ENCODE measurements at places on chromosomes 4 and X. TPM values are rescaled to one million over a fixed set of nuclear protein-coding genes. Genes with fewer than 3 reads are reported as not detected.

DNA sequence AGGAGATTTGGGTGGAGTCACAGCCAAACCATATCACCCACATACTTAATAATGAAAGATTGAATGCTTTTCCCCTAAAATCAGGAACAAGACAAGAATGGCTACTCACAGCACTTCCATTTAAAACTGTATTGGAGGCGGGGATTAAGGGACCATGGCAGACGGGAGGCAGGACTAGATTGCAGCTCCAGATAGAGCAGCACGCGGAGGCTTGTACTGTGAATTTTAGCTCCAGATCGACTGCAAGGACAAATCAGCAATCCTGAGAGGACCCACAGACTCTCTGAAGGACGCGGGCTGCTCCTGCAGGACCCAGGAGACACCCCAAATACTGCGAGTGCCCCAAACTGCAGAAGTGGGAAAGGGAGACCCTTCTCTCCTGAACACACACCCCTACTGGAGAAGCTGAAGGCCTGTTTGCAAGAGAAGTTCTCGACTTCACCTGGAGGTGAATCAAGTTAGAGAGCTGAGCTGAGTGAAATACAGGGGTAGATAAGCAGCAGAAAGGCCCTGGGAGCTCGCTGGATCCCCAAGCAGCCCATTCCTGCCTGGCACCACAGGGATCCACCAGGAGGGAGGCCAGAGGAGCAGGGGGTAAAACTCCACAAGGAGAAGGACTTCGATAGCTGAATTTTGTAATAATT, 207.4 kb upstream of the INTU start:
- no peak for DNase-seq

ASB9 gene
- 1.3 TPM for total RNA-seq

GRCh38 chr4:160276785-160277325, 1174.0 kb downstream of the RAPGEF2 start:
- DNase-seq, result no peak

DNA sequence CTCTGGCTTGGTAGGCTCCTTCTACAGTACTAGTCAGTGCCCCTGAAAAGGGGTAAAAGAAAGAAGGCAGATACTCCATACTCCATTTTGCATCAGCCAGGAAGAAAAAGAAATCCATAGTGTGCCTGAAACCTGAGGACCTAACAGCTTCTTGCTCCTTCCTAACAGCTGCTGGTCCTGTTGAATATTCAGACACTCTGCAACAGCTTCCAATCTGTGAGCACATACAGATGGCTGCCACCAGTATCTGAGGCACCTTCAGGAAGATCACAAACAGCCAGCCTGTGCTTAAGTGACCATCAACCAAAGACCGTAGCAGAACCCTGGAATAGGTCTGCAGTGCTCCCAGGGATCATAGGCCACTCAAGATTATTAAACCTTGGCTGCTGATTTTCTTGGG, 4.3 kb downstream of the GIMD1 start:
- DNase-seq, result no peak

RAB40AL gene
- not detected for total RNA-seq

DNA sequence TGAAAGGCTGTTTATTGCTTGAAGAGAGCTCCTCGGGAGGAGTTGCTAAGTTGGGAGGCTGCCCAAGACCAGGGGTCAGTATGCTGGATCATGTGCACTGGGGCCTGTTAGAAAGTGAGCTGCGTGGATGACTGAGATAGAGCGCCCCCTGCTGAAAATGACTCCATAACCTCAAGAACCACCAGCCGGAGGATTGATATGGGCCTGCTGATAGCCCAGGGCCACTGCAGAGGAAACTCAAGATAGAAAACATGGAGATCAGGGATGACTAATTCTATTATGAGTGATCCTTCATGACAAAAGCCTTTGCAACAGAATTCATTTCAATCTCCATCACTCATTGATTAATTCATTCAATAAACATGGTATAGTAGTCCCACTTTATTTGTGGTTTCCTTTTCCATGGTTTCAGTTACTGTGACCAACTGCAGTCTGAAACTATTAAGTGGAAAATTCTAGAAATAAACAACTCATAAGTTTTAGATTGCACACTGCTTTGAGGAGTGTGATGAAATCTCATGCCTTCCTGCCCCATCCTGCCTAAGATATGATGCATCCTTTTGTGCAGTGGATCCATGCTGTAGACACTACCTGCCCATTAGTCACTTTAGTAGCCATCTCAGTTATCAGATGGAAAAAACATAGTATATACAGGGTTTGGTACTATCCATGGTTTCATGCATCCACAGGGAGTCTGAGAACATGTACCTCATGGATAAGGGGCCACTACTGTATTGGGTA, 126.7 kb upstream of the MBNL3 start:
- no peak for DNase-seq

DACH2 gene
- total RNA-seq, result not detected

- no peak for DNase-seq
Observed at GRCh38 chrX:9205599-9206223, 171.8 kb upstream of the FAM9B start.
